HuH-7.5 (cell line): ENCODE measurements at places on chromosomes 6 and 20.

GRCh38 chr20:50101281-50101680, 11.7 kb downstream of the UBE2V1 start:
- DNase-seq, result no peak

DNA sequence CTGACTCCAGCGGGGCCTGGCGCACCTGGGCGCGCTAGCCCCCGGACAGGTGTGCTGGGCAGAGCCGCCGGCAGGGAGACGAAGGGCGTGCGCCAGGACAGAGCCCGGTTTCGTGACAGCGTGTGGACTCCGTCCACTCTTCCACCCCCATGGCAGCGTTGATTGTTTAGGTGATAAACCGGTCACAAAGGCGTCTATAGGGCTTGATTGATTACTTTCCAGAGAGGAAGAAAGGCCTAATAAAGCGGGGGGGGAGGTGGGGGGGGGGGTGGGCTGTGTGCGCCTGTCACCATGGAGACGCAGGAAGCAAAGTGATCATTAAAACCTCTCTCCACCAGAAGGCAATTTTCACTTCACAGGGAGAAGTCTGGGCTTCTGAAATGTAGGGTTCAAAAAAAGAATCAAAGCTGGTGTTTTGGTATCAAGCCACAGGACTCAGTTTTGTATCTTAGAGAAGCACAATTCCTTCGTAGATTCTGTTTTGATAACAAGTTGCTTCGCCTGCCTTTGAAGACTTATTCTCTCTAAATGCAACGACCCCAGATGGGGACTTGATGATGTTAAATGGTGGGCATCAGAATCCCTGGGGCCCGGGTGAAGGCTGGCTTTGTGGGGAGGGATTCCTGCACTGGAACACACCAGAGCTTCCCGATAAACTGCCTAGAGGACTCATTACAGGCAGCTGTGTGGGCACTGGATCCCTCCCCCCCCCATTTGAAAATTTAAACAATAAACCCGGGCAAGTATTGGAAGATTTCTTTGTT, 1.4 kb downstream of the PHACTR3 start:
- no peak for DNase-seq

DNA sequence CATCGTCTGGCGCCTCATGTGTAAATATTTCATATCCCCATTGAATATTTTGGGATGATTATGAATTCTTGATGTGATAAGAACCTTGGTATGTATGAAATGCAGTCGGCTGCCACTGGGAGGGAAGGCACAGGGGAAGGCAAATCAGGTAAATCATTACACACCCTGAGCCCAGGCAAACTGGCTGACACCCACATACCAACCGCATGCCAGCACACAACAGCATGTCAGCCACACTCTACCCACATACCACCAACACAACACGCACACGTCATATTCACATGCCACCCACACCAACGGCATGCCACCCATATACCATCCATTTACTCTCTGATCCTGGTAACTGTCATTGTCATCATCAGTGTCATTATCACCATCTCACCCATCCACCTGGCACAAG, 28.3 kb upstream of the MDGA1 start:
- DNase-seq, result no peak

DNA sequence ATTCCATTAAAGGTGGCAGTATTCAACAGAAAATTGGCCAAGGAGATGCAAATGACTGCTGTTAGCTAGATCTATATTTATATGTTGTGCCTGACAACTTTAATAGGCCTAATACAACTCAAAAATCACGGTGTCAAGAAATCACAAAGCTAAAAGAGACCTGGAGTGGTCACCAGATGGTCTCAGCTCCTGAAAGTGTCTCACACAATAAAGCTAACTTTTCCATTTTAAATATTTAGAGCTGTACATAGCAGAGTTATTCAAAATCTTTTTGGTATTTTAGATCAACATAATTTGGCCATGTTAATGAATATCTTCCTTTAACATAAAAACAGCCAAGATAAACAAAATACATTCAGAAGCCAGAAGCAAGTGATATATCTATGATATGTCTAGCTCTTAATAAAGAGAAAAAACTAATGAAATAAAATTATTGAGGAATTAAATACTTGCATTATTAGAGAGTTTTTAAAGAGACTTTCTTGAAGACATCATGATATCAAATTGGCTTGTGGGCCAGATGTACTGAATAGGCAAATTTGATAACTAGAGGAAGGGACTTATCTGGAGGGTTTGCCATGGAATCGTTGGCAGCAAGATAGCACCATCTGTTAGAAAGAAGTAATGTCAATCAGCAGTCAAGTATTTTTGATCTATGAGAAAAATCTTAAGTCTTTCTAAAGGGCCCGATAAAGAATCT, 84.9 kb upstream of the SCAF8 start:
- DNase-seq, result no peak

DNA sequence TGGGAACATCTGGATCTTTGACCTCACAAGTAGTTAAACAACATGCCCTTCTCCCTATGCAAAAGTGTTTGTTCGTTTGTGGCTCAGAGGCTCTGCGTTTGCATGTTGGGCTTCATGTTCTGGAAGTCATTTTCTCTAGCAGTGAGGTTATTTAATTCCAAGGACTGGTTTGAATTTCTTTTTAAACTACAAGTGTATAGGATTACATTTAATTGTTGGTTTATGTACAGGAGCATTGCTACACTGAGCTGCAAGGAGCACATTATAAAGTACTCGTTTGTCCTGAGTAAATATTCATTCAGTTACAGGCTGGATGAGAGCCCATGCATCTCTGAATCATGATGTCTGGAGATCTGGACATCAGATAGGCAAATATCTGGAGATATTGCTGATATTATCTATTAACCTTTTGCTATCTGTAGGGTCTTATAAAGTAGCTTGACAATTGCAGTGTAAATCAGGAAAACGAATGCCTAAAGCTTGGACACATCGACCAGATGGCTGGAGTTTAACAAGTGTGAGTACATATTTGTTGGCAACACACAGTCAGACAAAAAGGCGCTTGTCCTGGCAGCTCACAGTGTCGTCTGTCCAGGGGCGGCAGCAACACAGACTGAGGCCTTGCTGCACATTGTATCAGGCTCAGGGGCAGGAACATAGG, 84.6 kb downstream of the PDE7B start:
- no peak for DNase-seq

- no peak for DNase-seq
Observed at GRCh38 chr6:39338397-39338796, 15.9 kb upstream of the KCNK16 start.

GRCh38 chr6:24897186-24897585, 38.6 kb downstream of the RIPOR2 start:
- no peak for DNase-seq
